Gastroesophageal sphincter (tissue), 4 donors: ENCODE measurements at places on chromosomes 6 and 20. TPM values are rescaled to one million over a fixed set of nuclear protein-coding genes. Genes with fewer than 3 reads are reported as not detected.

The CCDC28A gene
- total RNA-seq = 17.6 TPM

DNA sequence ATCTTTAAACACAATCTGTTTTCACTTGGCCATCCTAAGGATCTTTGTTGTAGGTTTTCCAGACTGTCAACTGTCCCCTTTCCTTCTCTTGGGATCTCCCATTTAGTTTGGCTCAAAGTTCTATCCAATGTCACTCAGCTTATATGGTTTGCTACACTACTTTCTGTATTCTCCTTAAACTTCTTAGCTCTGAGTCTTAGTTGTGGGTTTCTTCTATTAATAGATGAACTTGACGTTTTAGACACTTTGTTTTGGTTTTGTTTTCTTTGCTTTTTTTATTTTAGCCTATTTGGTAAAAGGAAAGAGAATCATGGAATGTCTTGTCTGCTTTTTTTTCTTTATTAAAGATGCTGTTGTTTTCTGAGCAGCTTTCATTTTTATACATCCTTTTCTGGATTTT, 11.4 kb downstream of the RMND1 start:
- no peak for ATAC-seq

GRCh38 chr6:5303682-5304081, 42.4 kb downstream of the FARS2 start:
- ATAC-seq = no peak

DNA sequence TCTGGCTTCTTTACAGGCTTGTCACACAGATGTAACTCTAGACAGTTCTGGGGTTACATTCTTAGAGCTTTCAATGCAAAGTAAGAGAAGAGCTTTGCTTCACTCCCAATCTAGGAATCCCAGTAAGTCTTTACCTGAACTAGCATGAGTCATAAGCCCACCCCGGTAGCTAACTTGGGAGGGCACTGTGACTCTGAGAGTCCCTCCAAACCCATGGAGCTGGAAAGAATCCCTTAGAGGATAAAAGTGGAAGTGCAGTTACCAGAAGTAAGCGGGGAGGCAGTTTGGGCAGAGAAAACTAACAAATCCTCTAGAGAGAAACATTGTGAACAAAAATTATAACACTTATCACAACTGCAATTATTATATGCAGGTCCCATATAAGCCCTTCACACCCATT, 84.0 kb upstream of the SMLR1 start:
- ATAC-seq = no peak

GRCh38 chr6:82246802-82247504, 591 bp downstream of the IBTK start:
- peak; percentile 46 for ATAC-seq

DNA sequence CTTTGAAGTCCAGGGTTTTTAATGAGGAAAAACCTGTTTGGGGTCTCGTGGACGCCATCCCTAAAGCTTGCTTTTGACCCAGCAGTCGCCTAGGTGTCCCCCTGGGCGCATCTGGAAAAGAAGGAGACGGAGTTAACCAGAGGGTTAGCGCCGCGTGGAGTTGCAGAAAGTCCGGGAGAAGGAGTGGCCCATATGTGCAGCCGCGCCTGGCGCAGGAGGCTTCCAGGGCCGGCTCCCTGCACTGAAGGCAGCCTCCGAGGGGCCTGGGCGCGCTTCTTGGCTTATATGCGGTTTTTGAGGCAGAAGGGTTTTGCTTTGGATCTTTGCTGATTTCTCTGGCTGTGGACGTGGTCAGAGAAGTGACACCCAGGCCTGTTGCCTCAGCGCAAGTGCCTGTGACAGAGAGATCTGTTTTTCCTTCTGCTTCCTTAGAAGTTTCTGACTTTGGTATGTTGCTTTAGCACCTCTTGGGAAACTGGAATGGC, 987 bp downstream of the TMEM181 start:
- ATAC-seq = no peak

DNA sequence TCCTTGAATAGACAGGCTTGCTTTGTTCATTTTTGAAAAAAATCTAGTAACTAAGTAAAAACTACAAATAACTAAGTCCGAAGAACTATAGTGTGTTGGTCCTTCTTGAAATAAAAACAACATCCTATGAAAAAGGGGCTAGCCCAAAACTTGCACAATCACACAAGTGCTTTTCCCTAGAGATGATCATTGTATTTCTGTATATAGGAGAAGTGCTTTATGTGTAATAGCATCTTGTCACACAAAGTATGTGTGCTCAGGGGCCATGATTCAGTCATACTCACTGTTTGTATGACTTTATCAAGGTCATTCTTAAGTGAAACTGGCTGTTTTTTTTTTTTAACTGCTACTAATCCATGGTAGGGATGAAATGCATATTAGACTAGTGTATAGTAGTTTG, 179.8 kb downstream of the DTNBP1 start:
- no peak for ATAC-seq

The GFOD1 gene
- total RNA-seq = 30.7 TPM

The RIOK1 gene
- 13.3 TPM for total RNA-seq

The LINC00237 gene
- not detected for total RNA-seq

DNA sequence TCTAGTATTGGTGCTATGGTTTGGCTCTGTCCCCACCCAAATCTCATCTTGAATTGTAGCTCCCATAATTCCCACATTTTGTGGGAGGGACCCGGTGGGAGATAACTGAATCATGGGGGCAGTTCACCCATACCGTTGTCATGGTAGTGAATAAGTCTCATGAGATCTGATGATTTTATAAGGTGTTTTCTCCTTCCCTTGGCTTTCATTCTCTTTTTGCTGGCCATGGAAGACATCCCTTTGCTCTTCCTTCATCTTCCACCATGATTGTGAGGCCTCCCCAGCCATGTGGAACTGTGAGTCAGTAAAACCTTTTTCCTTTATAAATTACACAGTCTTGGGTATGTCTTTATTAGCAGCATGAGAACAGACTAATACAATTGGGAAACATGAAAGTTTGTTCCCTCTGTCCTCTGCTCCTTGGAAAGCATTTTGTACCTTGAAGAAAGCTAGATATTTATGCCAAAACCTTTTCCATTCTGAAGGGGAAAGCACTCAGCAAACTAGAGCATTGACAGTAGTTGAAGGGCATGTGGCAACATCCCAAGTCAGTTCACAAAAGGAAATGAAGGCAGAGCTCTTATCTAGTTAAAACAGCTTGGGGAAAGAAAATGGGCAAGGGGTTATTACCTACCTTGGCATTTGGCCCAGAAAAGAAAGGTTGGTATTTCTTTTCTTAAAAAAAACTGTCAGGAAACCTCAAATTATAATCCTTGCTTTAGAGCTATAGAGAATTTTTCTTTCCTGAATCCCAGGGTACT, 10.7 kb upstream of the TNFAIP3 start:
- ATAC-seq = no peak

- ATAC-seq = peak; percentile 88
These were observed 197.4 kb downstream of the JARID2 start for GRCh38 chr6:15443119-15443830.

GRCh38 chr6:138107752-138108592, 753 bp upstream of the PERP start:
- no peak for ATAC-seq

The SIRPB1 gene
- 6.9 TPM for total RNA-seq

DNA sequence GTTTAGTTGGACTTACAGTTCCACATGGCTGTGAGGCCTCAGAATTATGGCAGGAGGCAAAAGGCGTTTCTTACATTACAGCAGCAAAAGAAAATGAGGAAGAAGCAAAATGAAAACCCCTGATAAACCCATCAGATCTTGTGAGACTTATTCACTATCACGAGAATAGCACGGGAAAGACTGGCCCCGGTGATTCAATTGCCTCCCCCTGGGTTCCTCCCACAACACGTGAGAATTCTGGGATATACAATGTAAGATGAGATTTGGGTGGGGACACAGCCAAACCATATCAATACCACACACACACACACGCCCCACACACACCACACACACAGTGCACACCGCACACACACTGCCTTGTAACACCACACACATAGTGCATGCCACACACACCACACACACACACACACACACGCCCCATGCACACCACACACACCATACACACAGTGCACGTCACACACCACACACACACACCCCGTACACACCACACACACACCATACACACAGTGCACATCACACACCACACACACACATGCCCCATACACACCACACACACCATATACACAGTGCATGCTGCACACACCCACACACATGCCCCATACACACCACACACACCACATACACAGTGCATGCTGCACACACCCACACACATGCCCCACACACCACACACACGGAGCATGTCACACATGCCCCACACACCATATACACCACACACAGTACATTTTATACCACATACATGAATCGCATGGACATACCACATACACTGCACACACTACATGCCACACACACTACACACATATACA, 310.5 kb downstream of the TAF4 start:
- no peak for ATAC-seq

GRCh38 chr6:92822222-92822621, 597.1 kb downstream of the EPHA7 start:
- ATAC-seq = no peak

GRCh38 chr20:3046677-3047462, 1.0 kb downstream of the MRPS26 start:
- no peak for ATAC-seq

DNA sequence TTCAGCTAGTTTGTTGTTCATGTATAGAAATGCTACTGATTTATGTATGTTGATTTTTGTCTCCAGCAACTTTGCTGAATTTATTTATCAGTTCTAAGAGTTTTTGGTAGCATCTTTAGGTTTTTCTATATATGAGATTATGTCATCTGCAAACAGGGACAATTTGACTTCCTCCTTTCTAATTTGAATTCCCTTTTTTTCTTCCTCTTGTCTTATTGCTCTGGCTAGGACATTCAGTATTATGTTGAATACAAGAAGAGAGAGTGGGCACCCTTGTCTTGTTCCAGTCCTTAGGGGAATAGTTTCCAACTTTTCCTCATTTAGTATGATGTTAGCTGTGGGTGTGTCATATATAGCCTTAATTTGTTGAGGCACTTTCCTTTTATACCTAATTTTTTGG, 58.2 kb downstream of the CDH26 start:
- no peak for ATAC-seq

The GINS1 gene
- total RNA-seq = not detected

- no peak for ATAC-seq
These were observed 37.0 kb downstream of the MDFI start for GRCh38 chr6:41675176-41675775.

The PNLDC1 gene
- not detected for total RNA-seq

The CENPB gene
- 200 TPM for total RNA-seq

GRCh38 chr6:7725412-7725811, 487 bp upstream of the BMP6 start:
- ATAC-seq = no peak

DNA sequence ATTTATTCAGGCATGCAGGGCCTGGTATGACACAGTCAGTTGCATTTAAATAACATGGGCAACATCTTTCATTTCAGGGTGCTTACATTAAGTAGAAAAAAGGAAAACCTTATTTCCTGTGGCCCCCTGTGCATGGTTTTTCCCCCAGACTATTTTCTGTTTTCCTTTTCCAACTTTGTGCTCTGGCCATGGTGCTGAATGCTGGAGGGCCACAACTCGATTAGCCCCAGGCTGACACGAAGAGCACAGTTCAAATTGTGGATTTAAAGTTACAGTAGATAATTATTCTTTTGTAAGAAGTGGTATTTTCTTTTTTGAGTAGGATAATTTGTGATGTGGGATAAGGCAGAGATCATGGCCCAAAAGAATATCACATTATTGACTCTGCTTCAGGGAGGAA, 332.0 kb downstream of the HAO1 start:
- ATAC-seq = no peak

The HSPA1L gene
- 2.2 TPM for total RNA-seq

DNA sequence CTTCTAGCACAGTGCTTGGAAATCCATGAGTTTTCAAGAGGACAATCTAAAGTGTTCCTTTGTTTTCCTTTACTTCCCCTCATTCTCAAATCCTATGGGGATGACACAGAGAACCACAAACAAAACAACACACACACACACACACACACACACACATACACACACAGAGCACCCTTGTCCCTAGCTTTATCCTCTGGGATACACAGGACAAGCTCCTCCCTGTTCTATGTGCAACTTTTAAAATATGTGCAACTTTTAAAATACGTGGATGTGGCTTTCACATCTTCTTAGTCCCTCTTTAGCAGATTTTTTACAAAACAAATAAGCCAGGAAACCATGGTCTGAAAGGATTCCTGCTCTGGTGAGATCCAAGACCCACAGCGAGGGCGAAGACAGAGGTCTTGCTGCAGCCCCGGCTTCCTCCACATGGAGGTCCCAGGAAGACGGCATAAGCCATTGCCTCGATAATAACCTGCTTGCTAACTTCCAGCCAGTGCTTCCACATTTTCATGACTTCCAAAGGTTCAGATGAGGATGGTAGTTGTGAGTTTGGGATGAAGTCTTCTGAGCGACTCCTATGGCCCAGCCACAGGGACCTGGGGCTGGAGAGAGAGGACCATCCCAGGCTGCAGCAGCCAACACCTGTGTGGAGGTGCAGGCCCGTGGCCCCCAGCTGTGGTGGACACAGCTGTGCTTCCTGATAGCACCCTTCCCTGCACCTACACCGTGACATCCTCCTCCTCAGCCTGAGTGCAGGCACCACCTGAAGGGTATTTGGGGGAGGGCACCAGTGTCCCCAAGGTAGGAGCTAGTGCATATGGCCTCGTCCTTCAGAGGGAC, 62.8 kb upstream of the CD93 start:
- no peak for ATAC-seq

The C6orf58 gene
- not detected for total RNA-seq

GRCh38 chr6:157412791-157413190, 31.8 kb downstream of the ZDHHC14 start:
- ATAC-seq = no peak

DNA sequence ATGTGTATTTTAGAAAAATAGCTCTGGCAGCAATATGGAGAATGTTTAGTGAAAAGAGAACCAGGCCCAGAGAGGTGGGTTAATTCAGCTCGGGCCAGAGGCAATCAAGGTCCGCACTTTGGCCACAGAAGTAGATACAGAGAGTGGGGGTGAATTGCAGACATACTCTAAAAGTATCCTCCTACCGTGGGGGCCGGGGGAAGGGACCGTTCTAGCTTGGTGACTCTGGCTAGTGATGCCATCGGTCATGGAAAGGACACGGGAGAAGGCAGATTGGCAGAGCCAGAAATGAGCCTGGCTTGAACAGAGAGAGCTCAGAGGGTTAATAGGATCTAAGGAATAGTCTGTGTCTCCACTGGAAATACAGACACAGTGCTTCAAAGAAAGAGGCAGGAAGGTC, 173.1 kb downstream of the MTHFD1L start:
- no peak for ATAC-seq

The MYMX gene
- total RNA-seq = not detected

The ZCCHC3 gene
- 19.6 TPM for total RNA-seq
